ENCODE measurements at places on chromosomes 7 and 10.

DNA sequence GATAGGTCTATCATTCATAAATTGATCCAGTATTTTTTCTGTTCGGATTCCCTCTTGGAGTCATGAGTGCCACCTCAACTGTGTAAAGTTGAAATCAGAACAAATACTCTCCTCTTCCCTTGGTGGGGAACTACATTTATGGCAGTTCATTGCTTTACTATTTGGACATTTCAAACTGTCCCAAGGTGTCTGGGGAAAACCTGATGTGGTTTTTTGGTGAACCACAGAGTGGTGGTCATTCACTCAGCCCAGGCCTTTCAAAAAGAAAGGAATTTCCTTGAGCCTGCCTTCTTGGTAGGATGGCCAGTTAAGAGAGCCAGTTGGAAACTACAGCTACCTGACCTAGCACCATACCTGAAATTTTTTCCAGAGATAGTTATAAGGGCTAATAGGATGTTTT lies 59.0 kb downstream of the ABCB1 start:
- DNase-seq = no peak

DNA sequence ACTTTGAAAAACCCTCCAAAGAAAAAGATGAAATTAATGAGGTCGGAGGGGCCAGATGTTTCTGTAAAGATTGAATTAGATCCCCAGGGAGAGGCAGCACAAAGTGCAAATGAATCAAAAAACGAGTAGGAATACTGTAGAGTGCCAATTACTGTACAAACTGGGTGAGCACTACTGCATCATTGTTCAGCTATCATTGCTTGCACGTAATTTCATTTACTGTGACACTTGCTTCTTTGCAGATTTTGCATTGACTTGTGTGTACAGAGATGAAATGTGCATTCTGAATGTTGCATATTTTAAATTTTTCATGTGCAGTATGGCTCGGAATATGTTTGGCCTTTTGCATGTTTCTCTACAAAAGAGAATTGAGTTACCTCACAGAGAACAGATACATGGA lies 123.7 kb downstream of the LCOR start:
- no peak for DNase-seq

GRCh38 chr10:35089611-35090161 lies 455 bp downstream of the CUL2 start:
- peak; percentile 33 for DNase-seq

- no peak for DNase-seq
These were observed 47.5 kb upstream of the AGMO start for GRCh38 chr7:15609287-15609686.

DNA sequence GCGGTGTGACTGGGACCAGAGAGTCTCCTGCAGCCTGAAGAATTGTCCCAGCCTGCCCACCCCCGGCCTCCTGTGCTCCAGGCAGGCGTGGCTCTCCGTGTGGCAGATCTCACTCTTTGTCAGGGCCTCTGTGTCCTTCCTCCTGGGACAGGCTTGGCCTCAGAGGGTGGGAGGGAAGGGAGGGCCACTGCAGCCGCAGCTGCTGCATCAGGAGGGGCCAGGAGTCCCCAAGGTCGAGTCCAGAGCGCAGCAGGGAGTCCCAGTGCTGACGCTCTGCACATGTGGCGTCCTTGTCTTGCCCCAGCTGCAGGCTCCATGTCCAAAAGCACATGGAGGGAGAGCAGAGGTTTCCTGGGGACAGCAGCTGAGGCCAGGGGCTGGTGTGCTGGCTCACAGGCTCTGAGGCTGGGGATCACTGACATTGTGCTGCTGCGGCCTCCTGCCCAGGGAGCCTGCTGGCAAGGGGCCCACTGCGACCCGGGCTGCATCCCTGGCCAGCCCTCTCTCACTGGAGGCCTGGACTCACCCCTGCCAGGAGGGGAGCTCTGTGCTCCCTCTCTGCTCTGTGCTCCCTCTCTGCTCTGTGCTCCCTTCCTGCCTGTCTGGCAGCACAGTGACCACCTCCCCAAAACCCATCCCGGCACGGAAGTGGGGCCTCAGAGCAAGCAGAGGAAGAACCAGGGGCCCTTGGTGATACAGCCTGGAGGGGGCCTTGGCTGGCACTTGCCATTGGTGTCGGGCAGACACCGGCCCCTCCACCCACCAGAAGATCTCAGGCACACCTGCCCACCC lies 114.6 kb upstream of the RET start:
- DNase-seq = no peak

- no peak for DNase-seq
These were observed 1298.8 kb downstream of the TYW1 start for GRCh38 chr7:68295386-68295785.

- no peak for DNase-seq
These were observed 117.9 kb downstream of the HIPK2 start for GRCh38 chr7:139659922-139660316.

DNA sequence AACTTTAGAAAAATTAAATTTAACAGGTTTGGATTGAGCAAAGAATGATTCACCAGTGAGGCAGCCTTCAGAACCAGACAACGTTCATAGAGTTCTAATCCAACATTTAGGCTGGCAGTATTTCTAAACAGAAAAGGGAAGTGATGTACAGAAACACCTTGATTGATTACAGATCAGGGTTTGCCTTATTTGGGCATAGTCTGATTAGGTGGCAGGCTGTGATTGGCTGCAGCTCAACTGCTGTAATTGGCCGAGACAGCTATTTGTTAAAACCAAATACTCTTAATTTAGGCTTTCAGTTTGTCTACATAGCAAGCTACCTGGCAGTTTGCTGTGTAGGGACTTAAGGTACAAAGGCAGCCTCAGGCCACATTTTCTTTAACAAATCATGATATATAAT lies 802.5 kb downstream of the IPMK start:
- DNase-seq = no peak

- no peak for DNase-seq
These were observed 93.4 kb downstream of the DOCK4 start for GRCh38 chr7:112112822-112113255.

- DNase-seq = no peak
These were observed 210.8 kb downstream of the DNAJB6 start for GRCh38 chr7:157547611-157548010.

- no peak for DNase-seq
These were observed 17.4 kb upstream of the PRKAG2 start for GRCh38 chr7:151894111-151895007.

- no peak for DNase-seq
These were observed 337.0 kb upstream of the FZD8 start for GRCh38 chr10:35979116-35979515.

GRCh38 chr7:42690794-42691639 lies 220.9 kb downstream of the C7orf25 start:
- no peak for DNase-seq

DNA sequence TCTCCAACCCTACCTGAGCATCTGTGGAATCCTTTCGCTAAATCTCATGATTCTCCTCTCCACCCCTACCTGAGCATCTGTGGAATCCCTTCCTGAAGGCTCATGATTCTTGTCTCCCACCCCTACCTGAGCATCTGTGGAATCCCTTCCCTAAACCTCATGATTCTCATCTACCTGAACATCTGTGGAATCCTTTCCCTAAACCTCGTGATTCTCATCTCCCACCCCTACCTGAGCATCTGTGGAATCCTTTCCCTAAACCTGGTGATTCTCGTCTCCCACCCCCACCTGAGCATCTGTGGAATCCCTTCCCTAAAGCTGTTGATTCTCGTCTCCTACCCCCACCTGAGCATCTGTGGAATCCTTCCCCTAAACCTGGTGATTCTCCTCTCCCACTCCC lies 342.0 kb downstream of the SDK1 start:
- DNase-seq = no peak

GRCh38 chr10:64430690-64431323 lies 909.6 kb downstream of the REEP3 start:
- DNase-seq = no peak

GRCh38 chr7:113209449-113210203 lies 91.3 kb upstream of the SMIM30 start:
- no peak for DNase-seq

GRCh38 chr10:119680050-119680449 lies 28.9 kb downstream of the BAG3 start:
- no peak for DNase-seq

- no peak for DNase-seq
These were observed 136.0 kb downstream of the KIF20B start for GRCh38 chr10:89837165-89838043.

GRCh38 chr7:55521917-55522902 lies 50.1 kb downstream of the VOPP1 start:
- DNase-seq = no peak

GRCh38 chr10:73232887-73233286 lies 14.2 kb downstream of the DNAJC9 start:
- DNase-seq = no peak

- DNase-seq = no peak
These were observed 96.5 kb downstream of the PFKFB3 start for GRCh38 chr10:6299234-6299633.

DNA sequence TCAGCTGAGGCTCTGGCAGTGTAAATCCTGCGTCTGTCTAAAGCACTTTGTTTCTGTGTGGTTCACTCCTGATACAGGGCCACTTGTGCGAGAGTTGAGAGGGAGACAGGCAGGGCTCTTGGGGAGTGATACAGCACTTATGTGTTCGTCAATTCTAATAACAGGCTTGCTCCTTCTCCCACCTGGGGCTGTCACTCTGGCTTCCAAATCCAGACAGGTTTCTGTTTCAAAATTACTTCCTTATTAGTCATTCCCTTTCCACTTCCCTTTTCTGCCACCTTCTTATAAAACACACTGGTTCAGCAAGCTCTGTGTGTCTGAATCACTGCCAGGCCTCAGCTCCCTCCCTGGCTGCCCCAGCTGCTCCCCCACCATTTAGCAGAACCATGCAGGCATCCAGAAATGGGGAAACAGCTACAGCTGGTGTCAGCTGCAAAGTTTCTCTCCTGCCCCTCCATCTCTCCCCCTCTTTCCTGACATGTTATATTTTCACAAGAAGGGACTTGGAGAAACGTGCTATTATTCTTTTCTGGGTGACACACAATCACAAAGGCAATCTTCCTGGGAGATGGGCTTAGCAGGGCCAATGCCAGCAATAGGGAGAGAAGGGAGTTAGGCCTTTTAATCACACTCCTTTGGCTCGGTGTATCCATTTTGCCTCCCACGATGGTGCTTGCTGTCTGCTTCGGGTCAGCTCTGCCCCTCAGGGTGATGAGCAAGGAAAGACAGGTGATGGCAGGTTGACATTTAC lies 58.4 kb upstream of the ZNRF2 start:
- no peak for DNase-seq

- DNase-seq = no peak
These were observed 880.2 kb upstream of the AUTS2 start for GRCh38 chr7:68718097-68718551.

DNA sequence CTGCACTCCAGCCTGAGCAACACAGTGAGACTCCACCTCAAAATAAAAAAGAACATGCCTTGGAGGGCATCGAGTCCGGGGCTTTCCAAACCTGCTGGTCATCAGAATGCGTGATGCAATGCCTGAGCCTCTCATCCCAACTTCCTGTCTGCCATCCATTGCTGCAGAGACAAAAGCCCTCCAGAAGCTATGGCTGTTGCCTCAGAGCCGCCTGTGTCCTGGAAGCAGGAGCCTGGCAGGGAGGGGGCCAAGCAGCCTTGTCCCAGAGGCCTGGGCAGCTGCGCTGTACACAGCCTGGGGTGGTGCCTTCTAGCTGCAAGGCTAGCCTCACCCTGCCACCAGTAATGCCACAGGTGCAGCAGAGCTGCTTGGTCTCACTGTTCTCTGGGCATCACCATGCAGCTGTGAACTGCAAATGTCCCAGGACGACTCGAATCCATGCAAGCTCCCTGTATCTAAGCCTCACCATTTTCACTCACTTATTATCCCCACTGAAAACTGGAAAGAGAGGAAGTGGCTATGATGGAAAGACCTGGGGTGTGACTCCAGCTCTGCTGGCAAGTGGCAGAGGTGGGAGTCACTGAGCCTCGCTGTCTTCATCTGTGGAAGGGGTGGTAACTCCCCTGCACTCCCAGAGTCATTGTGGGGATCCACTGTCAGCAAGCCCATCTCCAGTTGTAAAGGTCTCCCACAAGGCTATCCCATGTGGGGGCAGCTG lies 7.0 kb downstream of the ALOX5 start:
- DNase-seq = no peak

DNA sequence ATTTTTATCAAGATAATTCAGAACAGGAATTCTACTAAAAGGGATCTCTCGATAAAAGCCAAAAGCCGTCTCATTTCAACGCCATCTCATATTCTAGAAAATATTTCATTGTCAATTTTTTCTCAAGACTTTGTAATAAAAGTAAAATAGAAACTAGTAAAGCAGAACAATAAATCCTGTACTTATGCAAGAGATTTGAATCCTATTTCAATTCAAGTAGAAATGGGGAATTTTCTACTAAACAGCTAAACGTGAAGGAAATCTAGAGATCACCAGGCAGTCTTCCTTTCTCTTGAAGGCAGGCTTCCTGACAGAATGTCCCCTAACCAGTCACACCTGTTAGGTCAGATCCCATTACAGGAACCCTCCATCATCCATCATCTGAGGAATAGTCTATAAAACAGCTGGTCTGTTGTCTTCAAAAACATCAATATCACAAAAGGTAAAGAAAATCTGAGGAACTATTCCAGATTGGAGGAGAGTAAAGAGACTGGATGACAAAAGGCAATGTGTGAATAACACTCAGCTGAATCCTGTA lies 23.7 kb downstream of the USP6NL start:
- DNase-seq = no peak

DNA sequence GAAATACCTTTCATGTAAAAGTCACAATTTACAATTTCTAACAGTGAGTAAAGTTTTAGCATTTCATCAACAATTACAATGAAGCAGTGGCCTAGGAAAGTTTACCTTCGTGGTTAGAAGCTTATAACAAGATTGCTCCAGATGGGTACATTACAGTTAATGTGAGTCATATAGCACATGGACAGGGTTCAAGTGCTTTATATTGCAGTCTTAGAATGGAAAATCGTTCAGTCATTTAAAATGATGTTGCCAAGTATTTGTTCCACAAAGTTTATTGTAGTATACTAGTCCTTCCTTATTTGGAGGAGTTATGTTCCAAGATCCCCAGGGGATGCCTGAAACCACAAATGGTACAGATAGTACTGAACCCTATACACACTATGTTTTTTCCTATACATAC lies 174.6 kb upstream of the TARP start:
- no peak for DNase-seq

GRCh38 chr10:50421026-50421719 lies 169.9 kb upstream of the ASAH2 start:
- peak; percentile 34 for DNase-seq

- DNase-seq = no peak
These were observed 39.9 kb downstream of the SLC26A4 start for GRCh38 chr7:107700570-107700969.

DNA sequence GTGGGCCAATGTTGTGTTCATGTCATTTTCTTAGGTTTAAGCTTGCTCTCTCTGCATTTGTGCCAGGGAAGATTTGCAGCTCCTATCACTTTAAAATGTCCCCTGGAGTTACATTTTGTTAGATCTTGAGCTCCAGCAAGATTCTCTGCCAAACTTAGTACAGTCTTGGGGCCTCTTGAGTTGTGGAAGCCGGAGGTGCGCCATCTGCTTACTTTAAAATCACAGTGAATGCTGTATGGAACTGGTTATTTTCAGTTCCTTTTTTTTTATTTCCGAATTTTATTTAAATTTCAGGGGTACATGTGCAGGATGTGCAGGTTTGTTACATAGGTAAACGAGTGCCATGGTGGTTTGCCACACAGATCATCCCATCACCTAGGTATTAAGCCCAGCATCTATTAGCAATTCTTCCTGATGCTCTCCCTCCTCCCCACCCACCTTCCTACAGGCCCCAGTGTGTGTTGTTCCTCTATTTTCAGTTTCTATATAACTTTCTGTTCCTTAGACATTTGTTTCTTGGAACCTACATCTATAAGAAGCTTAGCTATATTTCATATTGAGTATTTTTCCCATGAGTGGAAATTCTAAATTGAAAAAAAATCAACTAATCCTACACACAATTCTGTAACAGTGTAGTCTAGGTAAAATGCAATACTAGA lies 114.4 kb upstream of the CREB5 start:
- no peak for DNase-seq

Data from right renal cortex interstitium (tissue), 3 donors.